NCI-H345 (cell line): ENCODE measurements at places on chromosomes 7 and 10.
A peak's percentile ranks its signal among the peaks of the same experiment; 100 is the strongest.

DNA sequence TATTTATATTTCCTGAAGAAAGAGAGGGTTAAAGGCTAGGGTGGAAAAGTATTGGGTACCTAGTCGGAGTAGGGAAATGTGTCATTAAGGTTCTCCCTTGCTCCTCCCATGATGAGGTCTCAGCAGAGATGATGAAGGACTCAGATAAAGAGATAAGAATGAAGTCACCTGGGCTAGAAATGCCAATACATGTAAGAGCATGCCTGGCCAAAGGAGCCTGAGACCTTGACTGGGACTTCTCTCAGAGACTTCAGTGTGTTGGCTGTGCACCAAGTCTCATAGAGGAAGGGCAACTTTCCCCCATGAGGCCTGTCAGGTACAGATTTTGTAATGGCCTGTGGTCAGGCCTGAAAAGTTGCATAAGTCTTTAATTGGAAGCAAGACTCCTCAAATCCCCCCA lies 361.0 kb upstream of the CDC14C start:
- DNase-seq: no peak

DNA sequence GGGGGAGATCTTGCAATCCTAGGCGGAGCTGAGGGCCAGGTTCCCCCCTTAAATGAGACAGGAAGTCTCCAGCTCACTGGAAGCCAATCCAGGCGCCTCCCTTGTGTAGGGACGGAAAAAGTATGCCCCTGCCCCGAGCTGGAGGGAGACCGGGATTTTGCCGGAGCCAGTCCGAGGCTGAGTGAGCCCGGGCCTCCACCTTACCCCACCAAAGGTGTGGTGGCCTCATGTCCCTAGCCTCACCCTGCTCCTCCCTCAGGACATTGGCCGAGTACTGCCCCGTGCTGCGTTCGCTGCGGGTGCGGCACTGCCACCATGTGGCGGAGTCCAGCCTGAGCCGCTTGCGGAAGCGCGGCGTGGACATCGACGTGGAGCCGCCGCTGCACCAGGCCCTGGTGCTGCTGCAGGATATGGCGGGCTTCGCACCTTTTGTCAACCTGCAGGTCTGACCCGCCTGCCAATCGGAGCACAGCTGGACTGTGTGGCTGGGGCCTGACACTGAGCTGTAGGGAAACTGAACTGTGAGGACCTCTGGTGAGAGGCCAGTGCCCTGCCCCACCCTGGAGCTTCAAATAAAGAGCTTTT lies 2.0 kb downstream of the FBXL15 start:
- peak; percentile 6 for DNase-seq

GRCh38 chr10:117619707-117620405 lies 77.3 kb downstream of the EMX2 start:
- DNase-seq: no peak

DNA sequence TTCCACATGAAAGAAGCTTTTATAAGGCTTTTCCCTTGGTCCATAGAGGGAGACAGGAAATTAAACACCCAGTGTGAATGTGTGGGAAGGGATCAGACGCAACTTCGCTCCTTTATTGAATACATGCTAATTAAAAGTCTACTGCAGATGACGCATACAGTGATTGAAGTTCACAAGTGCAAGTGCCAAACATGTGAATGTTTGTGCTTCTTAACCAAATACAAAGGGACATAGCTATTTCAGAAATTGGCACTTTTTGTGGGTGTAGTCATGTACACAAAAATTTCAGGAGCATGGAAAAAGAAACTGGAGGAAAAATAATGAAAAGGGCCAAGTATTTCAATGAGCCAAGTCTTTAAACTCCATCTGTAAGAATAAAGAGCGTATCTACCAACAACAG lies 283.7 kb downstream of the SKAP2 start:
- no peak for DNase-seq

DNA sequence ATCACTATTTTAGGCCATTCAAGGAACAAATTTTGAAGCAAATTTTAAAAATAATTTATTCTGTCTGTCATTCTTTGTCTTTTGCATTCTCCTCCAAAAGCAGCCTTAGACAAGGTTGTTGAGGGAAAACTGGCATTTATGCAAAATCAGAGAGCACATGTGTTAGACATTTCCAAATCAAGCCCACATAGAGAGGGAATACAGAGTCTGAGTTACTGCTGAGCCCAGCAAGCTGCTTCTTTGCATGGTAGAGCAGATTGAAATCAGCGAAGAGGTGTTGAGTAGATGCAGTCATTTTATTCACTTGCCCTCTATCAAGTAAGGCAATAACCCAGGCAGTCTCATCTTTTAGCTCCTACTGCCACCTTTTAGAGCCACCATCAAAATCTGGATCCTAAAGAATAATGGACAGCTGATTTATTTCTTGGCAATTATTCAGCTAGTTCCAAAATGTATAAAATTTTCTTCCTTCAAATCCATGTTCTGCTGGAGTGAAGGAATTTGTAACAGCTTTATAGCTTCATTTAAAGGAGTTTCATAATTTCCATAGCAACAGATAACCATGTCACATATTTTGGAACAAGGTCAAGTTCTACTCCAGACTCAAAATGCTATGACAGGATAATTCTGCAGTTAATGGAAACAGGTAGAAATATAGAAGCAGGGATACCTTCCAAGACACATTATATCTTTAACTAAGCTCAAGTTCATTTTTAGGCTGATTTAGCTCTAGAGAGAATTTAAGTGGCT lies 7.3 kb upstream of the PCDH15 start:
- DNase-seq: no peak

GRCh38 chr10:22657024-22657423 lies 57.4 kb downstream of the PIP4K2A start:
- DNase-seq: no peak

- peak; percentile 20 for DNase-seq
Measured at GRCh38 chr10:16519908-16520861, 1.5 kb downstream of the C1QL3 start.

DNA sequence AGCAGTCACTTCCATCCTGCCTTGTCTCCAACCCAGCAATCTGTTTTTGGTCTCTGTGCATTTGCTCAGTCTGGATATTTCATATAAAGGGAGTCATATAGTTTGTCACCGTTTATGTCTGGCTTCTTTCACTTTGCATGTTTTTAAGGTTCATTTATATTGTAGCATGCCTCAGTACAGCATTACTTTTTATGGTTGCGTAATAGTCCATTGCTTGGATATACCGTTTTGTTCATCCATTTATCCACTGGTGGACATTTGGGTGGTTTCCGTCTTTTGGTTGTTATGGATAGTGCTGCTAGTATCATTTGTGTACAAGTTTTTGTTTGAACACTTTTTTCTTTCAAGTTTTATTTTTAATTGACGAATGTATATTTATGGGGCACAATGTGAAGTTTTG lies 18.2 kb downstream of the TBC1D12 start:
- no peak for DNase-seq

DNA sequence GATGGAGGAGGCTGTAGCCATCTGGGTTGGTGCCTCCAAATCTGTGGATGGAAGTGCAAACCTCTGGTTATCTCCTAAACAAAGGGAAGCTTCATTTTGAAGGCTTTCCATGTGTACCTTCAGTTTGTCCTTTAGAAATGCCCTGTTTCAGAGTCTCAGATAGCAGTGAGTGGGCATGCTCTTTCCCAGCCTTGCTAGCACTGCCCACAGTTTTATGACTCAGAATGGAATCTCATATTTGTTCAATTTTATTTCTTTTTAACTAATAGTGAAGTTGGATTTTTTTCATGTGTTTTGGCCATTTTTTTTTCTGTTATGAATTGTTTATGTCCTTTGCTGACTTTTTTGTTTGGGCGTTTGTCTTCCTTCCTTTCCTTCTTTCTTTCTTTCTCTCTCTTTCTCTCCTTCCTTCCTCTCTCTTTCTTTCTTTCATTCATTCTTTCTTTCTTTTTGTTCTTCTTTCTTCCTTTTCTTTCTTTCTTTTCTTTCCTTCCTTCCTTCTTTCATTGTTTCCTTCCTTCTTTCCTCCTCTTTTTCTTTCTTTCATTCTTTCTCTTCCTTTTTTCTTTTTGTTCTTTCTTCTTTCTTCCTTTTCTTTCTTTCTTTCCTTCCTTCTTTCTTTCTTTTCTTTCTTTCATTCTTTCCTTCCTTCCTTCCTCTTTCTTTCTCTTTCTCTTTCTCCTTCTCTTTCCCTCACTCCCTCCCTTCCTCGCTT lies 25.6 kb downstream of the PRF1 start:
- DNase-seq: no peak

- no peak for DNase-seq
Measured at GRCh38 chr10:11197266-11197712, 179.6 kb downstream of the CELF2 start.

DNA sequence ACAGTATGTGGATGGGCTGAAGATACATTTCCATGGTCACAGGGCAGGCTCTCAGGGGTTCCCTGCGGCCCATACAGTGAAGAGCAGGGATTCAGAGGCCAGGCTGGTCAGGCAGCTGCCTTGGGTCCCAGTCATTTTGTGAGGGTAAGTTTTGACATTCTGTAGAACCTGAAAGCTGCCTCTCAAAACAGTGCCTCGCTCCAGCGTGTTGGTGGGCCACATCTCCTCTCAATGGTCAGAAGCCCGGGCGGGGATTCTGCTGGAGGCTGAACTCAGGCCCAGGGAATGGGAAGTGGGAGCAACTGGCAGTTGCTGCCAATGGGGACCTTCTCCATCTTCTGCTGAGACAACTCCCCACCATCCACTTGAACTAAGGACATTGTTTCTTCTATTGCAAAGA lies 190.0 kb downstream of the PTPN20 start:
- no peak for DNase-seq

DNA sequence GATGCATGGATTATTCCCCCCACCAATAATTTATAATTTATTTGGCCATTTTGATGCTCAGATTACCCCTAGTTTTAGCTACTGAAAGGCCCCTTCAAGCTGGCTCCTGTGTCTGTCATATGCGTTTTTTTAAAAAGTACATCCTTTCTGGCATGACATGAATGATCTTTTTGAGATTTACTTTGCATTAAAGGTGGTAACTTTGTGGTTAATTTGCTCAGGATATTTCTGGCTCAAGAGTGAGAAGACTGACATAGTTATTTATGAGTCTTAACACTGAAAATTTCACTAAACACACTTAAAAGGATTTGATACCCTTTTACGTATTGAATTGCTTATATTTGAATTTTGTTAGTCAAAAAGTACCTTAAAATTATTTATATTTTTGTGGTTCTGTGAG lies 5.4 kb downstream of the SMC3 start:
- DNase-seq: no peak

GRCh38 chr7:38321515-38321944 lies 48.1 kb upstream of the TARP start:
- DNase-seq: no peak

DNA sequence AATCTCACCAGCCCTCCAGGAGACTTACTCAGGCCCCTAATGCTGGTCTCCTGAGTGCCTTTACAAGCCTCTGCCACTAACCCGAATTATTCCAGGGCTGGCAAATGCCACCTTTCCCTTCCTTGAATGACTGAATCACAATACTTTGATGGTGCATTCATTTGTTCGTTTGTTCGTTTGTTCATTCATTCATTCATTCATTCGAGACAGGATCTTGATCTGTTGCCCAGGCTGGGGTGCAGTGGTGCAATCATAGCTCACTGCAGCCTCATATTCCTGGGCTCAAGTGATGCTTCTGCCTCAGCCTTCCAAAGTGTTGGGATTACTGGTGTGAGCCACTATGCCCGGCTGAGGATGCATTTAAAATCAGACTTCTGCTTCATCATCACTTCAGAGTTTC lies 6.0 kb downstream of the ZNF12 start:
- DNase-seq: no peak

- DNase-seq: no peak
Measured at GRCh38 chr10:93436591-93437085, 45.5 kb downstream of the MYOF start.

DNA sequence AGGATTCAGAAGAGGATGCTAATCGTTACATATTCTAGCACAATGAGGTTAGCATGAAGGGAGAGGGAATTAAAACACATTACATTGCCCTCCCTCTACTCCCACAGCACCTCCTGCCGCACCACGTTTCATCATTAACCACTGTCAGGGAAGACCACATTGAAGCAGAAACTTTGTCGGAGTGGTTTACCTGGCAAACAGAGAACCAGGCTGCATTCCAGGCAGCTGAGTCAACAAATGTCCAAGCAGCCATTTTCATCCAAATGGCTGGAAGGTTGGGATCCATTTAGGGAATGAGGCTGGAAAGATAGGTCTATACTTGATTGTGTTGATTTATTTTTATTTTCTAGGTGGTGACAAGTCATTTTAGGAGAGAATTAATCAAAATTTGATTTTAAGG lies 273.6 kb downstream of the DYNC1I1 start:
- DNase-seq: peak; percentile 65

- no peak for DNase-seq
Measured at GRCh38 chr10:122730238-122730637, 30.6 kb upstream of the C10orf120 start.

GRCh38 chr10:114026189-114027040 lies 17.3 kb upstream of the ADRB1 start:
- DNase-seq: no peak

DNA sequence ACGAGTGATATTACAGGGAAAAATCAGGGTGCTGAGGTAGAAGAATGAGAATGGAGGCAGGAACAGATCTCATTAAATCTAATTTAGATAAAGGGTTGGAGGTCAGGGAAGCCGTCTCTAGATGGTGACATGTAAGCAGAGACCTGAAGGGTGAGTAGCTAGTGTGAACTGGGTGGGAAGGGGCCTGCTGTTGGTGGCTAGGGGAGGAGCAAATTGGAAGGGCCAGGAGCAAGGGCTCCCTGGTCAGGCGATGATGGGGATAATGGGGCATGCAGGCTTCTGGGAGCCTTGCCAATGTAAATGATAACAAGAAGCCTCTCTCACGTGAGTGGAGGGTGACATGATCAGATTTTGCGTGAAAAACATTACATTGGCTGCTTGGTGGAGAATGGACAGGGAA lies 76.3 kb downstream of the WDFY4 start:
- DNase-seq: peak; percentile 38

GRCh38 chr7:81161451-81162075 lies 242.7 kb upstream of the SEMA3C start:
- DNase-seq: peak; percentile 80

GRCh38 chr7:1124816-1125602 lies 35.0 kb downstream of the ZFAND2A start:
- DNase-seq: no peak

DNA sequence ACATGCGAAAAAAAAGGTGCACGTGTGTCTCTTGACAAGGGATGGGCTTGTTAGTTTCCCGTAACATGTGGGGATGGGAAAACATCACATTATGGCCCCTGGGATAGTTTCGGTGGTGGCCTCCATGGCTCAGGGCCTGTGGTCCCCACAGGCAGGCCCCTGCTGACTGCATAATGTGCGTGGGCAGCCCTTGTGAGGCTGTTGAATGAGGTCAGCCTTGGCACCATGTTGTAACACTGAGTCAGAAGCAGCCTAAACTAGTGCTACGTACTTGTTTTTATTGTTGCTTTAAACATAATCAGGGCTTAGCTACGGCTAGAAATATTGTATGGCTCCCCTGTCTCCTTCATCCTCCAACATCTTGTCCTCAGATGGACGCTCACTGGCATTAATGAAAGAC lies 80.6 kb downstream of the BEND7 start:
- no peak for DNase-seq

GRCh38 chr10:71127104-71127503 lies 85.3 kb upstream of the UNC5B start:
- no peak for DNase-seq

DNA sequence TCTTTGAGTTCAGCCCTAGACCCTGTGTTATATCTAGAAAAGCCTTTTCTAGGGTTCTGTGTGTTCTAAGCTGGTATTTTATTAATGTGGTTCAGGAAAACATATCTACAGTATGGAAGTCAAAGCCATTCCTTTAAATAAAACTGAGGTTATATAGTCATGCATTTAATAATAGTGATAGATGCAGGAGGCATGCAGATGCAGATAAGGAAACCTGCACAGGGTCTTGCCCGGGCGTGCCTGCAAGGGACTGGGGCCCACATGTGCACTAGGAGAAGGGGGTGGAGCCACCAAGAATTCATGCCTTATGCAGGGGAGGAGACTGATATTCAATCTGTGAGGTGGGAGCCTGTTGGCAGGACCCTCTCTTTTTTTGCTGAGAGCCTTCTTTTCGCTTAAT lies 171.5 kb downstream of the PRPF18 start:
- no peak for DNase-seq
